Fibroblast of skin of left quadriceps (primary cell): ENCODE measurements at places on chromosomes 1 and 21.

- DNase-seq = no peak
Measured at GRCh38 chr21:31948676-31949075, 75.9 kb downstream of the HUNK start.

DNA sequence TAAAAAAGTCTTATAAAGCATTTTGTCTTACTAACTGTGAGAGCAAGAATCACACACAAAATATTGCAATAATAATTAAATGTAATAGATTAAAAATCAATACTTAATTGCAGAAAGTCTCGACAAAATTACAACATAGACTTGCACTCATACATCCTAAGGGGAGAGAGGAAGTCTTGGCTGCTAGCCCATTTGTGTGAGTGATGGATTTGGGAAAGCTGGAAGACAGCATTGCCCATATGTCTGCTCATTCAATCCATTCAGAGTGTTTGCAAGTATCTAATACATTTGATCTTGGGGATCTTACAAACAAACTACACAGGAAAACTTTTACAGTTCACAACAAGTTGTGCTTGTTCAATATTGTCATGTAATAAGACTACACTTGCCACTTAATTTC, 140.5 kb downstream of the COL11A1 start:
- DNase-seq = peak; percentile 5

DNA sequence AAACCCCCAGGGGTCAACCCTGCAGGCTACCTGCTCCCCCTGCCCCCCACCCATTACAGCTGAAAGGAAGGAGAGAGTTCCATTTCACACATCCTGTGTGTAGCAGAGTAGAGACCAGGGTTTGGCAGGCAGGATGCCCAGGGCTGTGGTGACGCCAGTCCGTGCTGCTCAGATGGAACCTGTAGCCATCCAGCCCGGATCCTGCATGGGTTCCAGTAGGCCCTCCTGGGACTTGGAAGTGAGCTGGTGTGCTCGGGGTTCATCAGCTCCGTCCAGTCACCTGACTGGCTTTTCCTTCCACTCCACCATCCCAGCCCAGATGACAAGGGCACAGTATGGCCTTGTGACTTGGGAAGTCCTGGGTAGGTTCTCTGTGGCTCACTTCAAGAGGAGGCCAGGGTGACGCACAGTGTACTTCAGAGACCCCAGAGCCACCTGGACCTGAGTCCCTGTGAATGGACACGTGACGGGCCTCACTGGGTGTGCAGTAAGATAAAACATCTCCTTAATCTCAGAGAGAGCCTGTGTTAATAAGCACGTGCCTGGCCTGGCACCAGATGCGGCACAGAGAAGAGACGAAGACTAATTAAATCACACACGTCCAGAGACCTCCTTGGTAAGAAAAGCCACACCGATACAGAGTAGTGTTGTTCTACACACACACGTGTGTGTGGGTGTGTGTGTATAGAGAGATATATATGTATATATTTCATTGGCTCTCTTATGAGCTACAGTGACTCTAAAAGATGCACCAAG, 16.0 kb downstream of the ITPKB start:
- DNase-seq = no peak

GRCh38 chr1:209291715-209292114, 291.8 kb upstream of the CAMK1G start:
- no peak for DNase-seq

DNA sequence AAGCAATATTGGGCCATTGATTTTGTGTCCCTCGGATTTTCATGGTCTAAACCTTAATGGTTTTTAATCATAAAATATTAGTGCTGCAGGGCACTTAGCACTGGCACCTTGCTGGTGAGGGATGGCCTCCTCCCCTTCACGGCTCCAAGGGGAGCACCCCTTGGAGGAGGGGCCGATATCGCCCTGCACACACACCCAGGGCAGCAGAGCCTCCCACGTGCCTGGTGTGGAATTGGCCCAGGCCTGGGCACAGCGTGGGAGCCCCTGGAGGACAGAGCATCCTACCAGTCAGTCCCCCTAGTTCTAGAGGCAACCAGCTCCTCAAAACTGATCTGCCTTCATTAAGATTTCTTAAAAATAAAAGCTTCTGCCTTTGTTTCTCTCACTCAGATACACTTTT, 90.7 kb upstream of the CSF3R start:
- DNase-seq = no peak

- DNase-seq = peak; percentile 87
Measured at GRCh38 chr1:170261669-170262068, 115.9 kb downstream of the NTMT2 start.

DNA sequence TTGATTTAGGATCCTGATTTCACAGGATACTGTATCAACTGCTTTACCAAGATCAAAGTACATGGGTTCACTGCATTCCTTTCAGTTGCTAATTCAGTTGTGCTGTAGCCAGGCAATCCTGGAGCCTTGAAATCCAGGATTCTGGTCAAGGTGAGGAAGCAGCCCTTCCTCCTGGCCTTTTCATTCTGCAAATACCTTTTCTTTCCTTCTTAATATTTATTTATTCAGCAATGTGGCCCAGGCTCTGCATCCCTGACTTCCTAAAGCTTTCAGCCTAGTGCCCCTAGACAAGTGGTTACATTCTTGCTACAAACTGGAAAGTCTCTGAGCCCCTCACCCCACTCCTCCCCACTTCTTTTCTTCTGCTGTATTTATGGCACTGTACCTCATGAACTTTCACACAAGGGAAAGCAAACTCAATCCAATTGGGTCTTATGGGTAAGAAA, 16.2 kb downstream of the LRRC8D start:
- DNase-seq = no peak

DNA sequence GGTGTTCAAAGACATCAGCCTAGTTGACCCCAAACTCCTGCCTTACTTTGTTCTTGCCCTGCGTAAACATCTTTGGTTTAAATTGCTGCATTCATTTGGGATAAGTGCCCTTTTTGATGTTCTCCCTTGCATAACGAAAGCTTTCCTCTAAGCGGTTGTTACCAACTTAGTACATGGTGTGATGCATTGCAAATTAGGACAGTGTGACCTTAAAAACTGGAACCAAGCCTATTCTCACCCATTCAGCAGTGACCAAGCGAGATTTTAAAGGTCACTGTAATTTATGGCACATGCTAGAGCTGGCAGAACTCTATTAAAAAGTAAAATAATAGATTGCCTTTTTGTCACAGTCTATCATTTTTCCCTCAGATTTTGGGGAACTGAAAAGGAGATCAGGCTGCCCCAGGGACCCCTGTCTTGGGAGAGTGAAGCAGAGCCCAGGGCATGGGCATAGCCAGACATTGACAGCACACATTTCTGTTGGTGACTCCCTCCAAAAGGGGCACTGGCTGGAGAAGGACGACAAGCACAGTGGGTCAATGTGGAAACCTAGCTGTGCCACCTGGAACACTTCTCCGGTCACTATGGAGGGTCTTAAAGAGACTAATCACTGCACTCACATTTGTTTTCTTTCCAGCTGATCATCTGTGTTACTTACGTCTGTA, 63.9 kb downstream of the KCNK1 start:
- no peak for DNase-seq

- no peak for DNase-seq
Measured at GRCh38 chr1:3033040-3033789, 11.9 kb downstream of the ACTRT2 start.

DNA sequence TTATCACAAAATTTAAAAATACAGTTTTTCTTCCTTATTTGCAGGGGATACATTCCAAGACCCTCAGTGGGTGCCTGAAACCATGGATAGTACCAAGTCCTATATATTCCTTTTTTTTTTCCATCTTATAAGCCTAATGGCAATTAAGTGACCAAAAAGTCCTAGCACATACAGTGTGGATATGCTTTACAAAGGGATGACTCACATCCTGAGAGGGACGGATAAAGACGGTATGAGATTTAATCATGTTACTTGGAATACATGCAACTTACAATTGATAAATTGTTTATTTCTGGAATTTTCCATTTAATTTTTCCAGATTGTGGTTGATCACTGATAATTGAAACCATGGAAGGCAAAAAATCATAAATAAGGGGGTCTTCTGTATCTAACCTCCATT, 181.2 kb upstream of the BRINP3 start:
- no peak for DNase-seq

DNA sequence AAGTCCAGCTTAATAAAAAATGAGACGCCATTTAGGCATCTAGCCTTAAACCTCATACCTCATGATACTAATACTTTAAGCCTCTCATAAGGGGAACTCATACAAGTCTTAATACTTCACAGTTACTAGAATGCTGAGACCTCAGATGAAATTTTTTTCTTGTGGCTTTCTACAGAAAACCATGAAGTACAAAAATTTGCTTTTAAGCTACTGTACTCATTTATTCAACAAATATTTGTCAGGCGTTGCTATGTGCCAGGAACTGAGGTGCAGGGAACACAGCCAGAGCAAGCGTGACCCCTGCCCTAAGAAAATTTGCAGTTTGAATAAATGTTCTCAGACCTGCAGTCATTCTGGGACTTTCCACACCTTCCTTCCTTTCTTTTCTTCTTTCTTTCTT, 150.6 kb downstream of the MRPL39 start:
- no peak for DNase-seq

- no peak for DNase-seq
Measured at GRCh38 chr1:94798054-94798453, 22.1 kb upstream of the SLC44A3 start.

- DNase-seq = no peak
Measured at GRCh38 chr1:63230722-63231121, 91.6 kb upstream of the FOXD3 start.

GRCh38 chr21:30769724-30770431, 14.7 kb upstream of the KRTAP21-1 start:
- no peak for DNase-seq

DNA sequence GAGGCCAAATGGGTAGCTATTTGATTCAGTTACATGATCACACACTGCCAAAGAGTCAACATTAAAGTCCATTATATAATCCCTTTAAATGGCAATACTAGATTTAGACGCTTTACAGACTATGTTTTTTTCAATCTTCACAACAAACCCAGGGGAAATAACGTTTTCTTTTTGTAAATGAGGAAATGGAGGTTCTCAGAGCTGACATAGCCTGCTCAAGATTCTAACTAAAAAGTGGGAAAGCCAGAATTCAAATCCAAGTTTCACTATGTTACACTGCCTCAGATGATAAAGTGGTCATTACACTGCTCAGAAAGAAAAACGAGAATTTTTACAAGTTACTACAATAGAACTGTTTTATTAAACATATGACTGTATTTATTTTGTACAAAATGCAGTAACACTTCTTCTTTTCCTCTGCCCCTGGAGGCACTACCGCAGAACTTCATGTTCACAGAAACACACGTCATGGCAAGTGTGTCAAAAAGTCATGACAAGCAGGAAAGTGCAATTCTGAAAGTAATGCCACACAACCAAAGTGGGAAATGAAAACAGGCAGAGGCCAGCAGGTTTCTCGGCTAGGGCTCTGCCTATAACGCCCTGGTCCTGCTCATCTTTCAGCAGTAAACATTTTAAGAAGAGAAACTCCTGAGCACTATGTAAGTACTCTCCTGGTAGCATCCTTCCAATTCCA, 19.0 kb downstream of the THEMIS2 start:
- no peak for DNase-seq
